ENCODE measurements at places on chromosomes 4 and X.

GRCh38 chr4:47651231-47651630 lies 166.2 kb downstream of the ATP10D start:
- no peak for DNase-seq

GRCh38 chr4:41989994-41990364 lies 351 bp upstream of the SLC30A9 start:
- DNase-seq, result no peak

- no peak for DNase-seq
These were observed 94.0 kb upstream of the DKK2 start for GRCh38 chr4:107130157-107130556.

- no peak for DNase-seq
These were observed 531.5 kb upstream of the SLIT2 start for GRCh38 chr4:19720190-19720589.

Measured in stimulated activated CD4-positive, alpha-beta T cell treated with anti-CD3 and anti-CD28 coated beads, Interleukin-15, amount 100 ng/mL, for 1 hour (primary cell).